ENCODE measurements at places on chromosomes 7 and 10.

- no peak for DNase-seq
Measured at GRCh38 chr10:103759100-103759781, 96.1 kb downstream of the SH3PXD2A start.

DNA sequence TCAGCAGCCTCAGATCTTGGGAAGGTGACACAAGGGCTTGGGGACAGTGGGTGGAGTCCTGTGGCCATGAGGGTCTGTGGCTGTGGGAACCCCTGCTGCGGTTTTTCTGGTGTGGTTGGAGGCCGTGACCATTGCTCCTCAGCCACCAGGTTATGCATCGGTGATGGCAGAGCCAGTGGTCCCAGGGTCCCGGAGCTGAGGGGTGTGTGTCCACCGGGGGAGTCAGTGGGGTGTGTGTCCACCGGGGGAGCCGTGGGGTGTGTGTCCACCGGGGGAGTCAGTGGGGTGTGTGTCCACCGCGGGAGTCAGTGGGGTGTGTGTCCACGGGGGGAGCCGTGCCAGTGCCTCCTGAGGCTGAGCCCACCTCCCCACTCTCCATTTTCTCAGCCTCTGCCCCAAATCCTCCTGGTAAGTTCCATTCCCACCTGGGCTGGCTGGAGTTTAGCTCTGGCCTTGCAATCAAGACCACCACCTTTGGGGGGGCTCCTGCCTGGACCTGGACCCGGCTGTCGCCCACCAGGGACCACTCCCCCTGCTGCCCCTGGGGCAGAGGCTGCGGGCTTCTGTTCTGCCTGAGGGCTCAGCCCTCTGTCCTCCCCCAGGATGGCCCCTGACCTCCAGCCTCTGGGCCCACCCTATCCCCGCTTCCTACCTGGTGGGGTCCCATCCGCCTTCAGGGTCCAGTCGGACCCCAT, 143.5 kb downstream of the ELFN1 start:
- no peak for DNase-seq

- no peak for DNase-seq
Measured at GRCh38 chr7:48424731-48425130, 253.5 kb downstream of the ABCA13 start.

DNA sequence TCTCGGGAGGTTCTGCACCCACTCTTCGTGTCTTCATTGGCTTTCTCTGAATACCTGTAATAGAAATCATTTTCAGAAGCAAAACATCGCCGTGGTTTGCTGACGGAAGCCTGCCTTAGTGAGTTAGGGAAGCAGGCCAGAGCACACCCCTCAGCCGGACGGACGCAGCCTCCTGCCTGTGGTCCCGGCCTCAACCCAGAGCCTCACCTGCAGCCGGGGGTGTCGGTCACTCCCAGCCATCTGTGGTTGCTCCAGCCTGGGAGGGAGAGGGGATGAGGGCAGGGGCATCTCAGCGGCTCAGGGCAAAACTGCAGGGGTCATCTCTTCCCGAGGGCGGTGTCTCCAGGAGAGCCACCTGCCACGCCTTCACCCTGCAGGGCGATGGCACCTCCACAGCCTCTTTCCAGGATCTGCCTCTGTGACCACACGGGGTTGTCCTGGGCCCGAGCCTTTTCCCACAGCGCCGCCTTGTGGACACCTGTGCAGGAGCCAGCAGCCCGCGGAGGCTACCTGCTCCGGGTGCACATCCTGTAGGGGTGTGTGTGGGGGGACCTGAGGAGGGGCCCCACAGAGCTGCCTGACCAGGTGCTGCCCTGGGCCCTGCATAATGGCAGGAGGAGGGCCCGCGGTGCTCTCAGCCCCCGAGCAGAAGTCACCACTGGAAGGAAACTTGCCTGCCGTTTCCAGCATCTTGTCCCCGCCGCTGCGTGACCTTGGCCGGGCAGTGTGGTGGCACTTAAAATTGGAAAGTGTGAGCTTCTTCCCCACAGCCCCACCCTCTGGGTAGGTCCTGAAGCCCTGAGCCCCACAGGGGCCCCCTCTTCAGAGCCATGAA, 21.6 kb upstream of the AP5Z1 start:
- DNase-seq = peak; percentile 89

DNA sequence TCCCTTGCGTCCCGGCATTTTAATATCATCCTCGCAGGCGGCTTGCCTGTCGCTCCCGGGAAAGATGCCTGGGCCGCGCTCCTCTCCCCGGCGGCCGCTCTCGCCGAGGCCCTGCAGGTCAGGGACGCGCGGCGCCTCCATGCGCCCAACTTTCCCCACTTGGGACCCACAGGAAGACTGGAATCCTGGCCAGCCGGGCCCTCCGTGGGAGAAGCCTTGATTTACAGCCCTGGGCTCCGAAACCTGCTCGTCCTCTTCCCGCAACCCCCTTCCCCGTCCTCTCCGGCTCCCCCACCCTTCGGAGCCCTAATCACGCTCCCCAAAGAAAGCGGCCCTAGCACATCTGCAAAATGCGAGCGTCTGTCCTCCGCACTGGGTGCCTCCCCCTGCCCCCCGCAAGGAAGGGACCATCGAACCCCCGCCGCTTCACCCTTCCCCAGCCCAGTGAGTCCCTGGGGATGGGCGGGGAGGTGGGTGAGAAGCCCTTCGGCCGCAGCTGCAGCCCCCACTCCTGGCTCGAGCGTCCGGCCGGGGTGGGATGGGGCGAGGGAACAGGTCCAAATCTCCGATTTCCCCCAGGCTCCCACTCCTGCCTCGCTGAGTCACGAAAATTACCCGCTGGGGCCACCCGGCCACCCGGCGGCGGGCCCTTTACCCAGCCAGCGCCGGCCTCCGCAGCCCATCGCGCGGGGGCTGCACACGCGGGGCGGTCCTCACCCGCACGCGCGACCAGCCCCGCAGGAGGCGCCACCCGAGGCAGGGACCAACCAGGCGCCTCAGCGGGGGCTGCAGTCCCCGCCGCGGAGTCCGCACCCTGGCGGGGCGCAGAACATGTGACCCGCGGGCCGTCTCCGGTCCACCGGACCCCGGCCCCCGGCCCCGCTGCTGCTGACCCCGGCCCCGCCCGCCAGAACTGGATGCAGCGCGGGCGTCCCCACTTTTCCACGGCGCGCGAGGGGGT, 695 bp downstream of the HSPA12A start:
- no peak for DNase-seq

- DNase-seq = no peak
Measured at GRCh38 chr10:65710306-65710705, 1215.5 kb upstream of the LRRTM3 start.

GRCh38 chr10:31061941-31062340, 30.3 kb upstream of the ZNF438 start:
- DNase-seq = no peak

DNA sequence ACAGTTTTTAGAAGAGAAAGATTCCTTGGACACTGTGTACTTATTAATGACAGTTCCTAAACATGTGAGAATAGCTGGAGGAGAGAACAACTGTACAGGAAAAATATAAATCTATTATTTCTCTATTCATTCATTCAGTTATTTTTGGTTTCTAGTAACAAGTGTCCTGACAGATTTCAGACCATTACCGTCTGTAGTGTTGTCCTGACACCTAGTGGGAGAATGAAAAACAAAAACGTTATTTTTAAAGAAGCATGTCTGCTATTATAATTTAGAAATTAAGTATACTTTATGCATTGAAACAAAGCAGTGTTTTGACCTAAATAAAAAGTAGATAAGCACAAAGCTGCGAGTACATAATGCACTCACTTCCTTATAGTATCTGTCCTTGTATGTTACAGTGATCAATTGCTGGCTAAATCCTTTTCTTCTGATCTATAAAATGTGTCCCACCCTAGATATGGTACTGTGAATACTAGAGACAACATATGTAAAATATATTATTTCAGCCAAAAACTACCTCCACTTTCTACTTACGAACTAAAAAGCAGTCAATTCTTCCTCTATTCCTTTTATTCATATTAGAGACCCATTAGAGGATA, 575.6 kb downstream of the ARL4A start:
- DNase-seq = no peak
